ENCODE measurements at places on chromosomes 4 and X.

- no peak for DNase-seq
Observed at GRCh38 chr4:79893456-79893855, 179.6 kb downstream of the ANTXR2 start.

GRCh38 chrX:23752740-23753415 is 9.8 kb upstream of the ACOT9 start:
- DNase-seq = no peak

- no peak for DNase-seq
Observed at GRCh38 chrX:37684973-37685372, 618 bp upstream of the XK start.

GRCh38 chrX:27815209-27815608 is 7.4 kb downstream of the MAGEB10 start:
- DNase-seq = no peak

DNA sequence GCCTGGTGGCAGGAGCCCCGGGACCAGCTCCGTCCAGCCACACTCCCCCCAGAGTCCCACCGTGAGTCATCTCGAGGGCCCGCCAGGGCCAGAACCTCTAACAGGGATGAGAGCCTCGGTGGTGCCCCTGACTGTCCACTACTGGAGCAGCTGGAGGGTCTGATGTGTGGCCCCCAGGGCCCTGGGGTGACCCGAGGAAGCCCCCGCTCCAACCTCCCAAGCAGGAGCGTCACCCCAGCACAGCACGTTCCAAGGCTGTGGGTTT is 135.9 kb upstream of the NKX1-1 start:
- DNase-seq = no peak

GRCh38 chrX:83658731-83659130 is 150.6 kb downstream of the POU3F4 start:
- no peak for DNase-seq
